ENCODE measurements at places on chromosomes 11 and 22.

GRCh38 chr11:11444027-11444803 is 91.2 kb upstream of the CSNK2A3 start:
- no peak for DNase-seq

DNA sequence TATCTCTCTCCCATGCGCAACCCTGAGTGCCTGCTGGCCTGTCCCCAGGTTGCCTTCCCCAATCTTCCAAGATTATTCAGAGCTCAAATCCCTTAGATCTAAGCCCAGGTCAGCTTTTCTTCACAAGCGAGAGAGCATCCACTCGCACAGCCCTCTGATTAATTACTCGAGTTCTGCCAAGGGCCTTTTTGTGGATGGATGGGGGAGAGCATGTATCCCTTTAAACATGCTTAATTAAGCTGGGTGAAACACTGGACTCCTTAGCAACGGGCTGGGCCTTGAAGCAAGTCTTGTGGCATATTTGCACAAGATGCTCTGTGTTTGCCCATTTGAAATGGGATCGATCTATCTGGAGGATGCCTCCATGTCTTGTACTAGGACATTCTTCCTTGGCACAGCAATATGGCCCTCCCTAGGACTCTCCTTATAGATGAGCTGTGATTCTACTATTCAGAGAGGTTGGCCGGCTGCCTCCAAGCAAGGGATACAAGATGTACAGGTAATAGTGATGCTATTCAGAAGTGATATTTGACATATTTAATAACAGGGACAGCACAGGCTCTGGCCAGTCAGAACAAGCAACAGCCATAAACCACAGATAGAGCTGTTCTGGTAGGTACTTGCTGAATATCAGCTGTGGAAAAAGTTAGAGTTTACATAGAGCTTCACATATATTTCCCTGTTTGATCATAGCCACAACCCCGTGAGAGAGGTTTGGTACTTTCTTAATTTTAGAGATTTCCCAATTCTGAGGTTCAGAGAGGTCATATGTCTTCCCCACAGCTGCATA is 125.6 kb downstream of the CSNK2A3 start:
- no peak for DNase-seq

DNA sequence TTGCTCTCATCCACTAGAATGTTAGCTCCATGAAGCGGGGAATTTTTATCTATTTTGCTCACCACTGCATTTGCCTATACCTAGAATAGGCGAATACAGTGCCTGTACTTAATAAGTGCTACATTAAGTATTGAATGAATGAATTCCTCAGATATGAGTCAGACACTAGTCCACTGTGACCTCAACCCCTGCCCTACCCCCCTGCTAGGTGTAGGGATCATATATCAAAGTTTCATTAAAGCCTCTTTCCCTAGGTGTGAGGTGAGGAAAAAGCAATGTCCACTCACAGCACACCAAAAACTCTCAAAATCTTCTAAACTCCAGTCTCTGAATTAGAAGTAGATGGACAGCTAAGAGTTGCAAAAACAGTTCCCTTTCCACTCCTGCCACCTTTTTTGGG is 9.8 kb upstream of the PSMA1 start:
- no peak for DNase-seq

DNA sequence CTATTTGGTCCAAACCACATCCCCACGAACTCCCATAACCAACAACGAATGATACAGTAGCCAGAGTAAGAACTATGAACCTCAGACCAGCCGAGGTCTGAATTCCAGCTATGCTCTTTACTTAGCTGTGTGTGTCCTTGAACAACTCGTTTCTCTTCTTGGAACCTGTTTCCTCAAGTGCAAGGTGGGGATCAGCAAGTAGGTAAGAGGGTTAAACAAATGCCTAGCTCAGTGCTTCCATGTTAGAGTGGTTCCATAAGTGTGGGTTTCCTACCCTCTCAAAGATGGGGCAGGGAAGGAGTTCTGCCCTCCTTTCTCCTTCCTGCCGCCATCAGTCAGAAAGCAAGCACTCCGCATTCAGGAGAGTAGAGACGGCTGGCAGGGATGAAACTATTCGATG is 283.4 kb upstream of the SYN3 start:
- no peak for DNase-seq

DNA sequence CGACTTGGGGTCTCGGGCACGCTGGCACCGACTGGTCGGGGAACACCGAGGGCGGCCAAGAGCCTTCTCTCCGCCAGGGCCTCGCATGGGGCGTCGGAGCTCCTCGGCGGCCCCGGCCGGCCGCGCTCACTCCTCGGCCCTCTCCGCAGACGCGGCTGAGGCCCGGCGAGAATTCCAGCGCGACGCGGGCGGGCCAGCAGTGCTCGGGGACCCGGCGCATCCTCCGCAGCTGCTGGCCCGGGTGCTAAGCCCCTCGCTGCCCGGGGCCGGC is 5.6 kb downstream of the TBX1 start:
- no peak for DNase-seq

DNA sequence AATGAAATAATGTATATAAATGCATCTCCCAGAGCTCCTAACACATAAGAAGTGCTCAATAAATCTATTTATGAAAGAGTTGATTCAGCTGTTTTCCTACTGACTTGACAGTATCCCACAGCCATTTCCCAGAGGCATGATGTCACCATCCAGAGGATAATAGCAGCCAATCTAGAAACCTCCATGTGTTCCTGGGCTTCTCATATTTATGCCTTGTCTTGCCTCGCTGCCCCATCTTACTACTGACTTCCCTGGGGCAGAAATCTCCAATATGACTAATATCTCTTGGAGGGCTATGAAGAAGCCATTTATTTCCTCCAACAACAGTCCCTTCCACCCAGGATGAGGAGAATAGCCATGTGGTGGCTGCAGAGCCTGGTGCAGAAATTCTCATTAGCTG is 115.4 kb upstream of the NAV2 start:
- no peak for DNase-seq

DNA sequence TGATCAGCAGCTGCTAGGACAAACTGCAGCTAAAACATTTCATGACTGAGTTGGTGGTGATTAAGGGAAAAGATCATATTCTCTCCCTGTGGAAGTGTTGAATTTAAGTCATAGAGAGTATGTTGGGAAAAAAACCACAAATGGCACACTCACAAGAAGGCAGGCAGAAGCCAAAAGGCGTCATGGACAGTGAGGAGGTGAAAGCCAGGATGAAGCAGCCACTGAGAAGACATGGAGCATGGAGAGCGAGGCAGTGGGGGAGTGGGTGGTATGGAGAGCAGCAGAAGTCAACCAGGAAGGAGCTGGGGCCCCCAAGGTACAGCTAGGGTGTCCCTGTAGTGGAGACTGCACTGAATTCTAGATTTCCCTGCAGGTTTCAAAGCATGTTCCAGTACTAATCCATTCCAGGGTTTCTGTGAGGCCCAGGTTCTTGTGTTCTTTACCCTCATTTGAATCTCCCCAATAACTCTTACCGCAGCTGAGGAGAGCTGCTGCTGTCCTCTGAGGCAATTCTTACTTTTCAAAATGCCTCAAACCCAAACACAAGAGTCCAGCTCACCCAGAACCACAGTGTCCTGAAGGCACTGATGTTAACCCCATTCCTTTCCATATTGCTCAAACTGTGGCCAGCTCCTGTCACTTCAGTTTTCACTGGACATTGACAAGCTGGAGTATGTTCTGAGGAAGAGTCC is 191.8 kb upstream of the E2F8 start:
- no peak for DNase-seq

GRCh38 chr11:111886844-111887243 is 7.5 kb downstream of the CFAP68 start:
- no peak for DNase-seq

DNA sequence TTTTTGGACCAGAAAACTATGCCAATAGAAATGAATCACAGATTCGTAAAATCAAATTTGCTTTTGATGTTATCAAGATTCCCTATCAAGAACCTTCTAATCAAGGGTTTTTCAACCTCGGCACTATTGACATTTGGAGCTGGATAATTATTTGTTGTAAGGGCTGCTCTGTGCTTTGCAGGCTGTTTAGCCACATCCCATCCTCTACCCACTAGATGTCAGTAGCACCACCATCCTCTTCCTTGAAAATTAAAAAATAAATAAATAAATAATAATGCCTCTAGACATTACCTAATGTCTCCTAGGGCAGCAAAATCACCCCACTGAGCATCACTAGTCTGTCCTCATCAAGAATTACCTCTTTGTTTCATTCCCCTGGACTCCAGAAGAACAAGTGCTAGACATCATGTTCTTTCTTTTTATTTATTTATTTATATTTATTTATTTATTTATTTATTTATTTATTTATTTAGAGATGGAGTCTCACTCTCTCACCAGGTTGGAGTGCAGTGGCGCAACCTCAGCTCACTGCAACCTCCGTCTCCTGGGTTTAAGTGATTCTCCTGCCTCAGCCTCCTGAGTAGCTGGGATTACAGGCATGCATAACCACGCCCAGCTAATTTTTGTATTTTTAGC is 744.7 kb downstream of the KCNA4 start:
- no peak for DNase-seq

DNA sequence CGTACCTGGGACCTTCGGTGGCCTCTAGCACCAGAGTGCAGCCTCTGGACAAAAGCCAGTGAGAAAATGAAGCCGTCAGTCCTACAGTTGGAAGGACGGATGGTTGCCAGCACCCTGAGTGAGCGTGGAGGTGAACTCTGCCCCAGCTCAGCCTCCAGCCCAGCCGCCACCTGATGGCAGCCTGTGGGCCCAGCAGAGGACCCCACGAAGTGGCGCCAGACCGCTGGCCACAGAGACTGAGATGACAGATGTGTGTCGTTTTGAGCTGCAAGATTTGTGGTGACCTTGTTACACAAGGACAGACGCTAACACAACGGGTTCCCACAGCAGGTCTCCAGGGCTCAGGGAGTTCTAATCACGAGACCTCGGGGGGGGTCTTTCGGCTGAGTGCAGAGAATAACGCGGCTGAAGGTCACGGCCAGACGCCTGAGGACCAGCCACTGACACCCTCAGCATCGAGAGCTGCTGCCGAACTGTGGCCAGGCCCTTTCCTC is 75.0 kb downstream of the BRD1 start:
- no peak for DNase-seq

DNA sequence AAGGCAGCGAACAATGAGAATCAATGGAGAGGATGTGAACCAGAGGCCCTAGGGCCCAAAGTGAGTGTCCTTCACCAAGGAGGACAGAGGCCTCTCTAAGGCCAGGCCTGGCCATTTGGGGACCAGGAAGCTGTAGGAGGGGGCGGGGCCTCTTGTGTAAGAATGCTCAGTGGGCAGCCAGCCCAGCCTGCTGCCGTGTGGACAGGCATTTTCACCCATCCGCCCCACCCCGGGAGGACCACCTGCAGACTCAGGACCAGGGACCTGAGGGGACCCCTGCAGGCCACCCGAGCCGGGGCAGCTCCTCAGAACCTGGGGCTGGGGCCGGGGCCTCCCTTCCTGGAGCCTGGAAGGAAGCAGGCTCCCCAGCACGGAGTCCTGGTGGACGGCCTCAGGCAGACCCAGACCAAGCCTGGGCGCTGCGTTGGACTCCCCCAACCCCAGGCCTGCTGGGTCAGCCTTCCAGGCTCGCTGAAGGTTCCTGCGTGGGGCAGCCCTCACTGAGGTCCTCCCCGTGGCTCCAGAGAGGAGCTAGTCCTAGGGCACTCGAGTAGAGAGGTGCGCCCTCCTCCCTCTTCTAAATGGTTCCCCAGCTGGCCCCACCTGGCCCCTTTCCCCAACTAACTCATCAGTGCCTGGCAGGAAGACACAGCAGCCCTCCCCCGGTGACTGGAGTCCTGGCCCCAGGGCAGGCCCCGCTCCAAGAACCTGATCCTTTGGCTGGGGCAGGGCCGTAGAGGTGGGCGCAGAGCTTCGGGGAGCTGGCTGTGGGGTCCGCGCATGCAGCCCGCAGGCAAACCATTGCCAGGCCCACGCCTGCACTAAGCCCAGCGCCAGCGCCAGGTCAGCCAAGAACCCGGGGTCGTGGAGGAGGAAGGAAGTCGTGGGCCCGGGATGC is 1.5 kb upstream of the TRABD start:
- no peak for DNase-seq

- no peak for DNase-seq
These were observed 38.5 kb downstream of the INSC start for GRCh38 chr11:15153231-15153630.

DNA sequence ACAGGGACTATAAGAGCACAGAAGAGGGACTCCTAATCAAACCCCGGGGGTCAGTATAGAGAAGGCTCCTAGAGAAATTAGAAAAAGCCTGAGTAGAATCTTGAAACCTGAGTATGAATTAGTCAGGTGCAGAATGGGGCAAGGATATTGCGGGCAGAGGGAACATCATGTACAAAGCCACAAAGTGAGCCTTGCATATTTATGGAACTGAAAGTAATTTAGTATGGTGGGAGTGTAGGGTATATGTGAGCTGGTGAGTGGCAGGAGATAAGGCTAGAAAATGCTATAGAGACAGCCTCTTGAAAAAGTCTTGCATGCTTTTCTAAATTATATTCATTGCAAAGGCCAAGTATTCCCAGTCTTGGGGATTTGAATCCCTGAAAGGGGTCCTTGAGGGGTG is 93.7 kb downstream of the STIM1 start:
- DNase-seq, result no peak

- DNase-seq, result no peak
These were observed 5.3 kb downstream of the NHERF4 start for GRCh38 chr11:119190531-119190930.

- no peak for DNase-seq
These were observed 3.9 kb downstream of the TNKS1BP1 start for GRCh38 chr11:57320719-57321387.

- no peak for DNase-seq
These were observed 32.7 kb upstream of the CD82 start for GRCh38 chr11:44532809-44533208.

GRCh38 chr11:22479971-22480720 is 142.0 kb downstream of the SLC17A6 start:
- DNase-seq, result no peak

GRCh38 chr11:1871531-1871930 is 18.6 kb downstream of the LSP1 start:
- DNase-seq, result no peak

DNA sequence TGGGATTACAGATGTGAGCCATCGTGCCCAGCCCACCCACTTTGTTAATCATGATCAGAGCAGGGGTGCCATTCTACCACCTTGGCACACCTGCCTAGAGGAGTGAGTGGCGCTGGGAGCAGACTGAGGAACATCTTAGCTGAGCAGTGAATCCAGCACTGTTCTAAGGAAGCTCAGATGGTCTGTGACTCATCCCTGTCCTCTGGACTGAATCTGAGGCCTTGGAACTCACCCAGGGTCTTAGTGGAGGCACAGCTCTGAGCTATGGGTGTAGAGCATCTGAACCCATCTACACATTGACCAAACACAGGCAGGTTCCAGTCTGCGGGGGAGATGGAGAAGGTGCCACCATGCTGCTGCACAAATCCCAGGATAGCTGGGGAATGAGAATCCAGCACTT is 14.9 kb downstream of the PGAP2 start:
- no peak for DNase-seq

DNA sequence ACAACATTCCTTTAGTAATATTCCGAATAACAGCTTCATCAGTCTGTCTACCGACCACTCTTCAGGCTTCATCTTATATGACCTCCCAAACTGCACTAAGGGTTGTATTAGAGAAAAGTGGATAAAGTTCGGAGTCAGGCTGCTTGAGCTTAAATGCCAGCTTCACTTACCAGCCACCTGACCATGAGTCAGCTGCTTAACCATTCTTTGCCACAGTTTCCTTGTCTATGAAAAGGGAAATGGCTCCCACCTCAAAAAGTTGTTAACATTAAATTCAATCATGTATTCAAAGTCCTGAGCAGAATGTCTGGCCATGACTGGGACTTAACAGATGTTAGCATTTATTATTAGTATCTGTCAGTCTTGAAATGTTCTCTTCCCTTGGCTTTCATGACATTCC is 20.9 kb downstream of the LIMK2 start:
- no peak for DNase-seq
